Right ventricle myocardium superior (tissue), 1 donor: ENCODE measurements at places on chromosomes 13 and 19. TPM values are rescaled to one million over a fixed set of nuclear protein-coding genes. Genes with fewer than 3 reads are reported as not detected.

- peak; percentile 82 for DNase-seq
Measured at GRCh38 chr19:10686661-10687517, 14.3 kb upstream of the QTRT1 start.

DNA sequence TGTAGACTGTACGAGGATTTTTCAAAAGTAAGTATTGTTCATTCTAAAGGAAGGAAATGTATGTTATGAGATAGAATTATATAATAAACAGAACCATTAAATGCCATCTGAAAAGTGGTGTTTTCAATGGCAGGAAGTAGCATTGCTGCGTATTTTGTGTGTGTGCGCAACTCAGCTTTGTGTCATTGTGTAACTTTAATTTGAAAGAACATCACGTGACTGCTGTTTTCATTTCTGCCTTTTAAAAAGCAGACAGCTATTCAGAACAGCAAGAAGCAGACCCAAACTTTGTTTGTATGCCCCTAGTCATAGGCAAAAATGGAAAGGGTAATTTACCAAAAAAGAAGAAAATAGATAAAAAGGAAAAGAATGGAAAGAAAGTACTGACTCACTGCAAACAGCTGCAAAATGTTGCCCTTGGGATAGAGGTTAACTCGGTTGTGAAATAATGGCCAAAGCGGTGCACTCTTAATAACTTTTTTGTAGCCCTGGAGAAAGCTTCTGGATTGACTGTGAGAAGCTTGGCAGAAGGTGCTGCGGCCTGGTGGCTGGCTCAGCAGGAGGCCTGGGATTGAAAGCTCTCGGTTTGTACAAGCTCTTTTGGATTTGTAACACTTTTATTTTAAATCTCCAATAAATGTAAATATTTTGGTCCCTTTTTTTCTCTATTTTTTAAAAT lies 97.3 kb downstream of the GGACT start:
- peak; percentile 70 for DNase-seq

GRCh38 chr13:95100525-95101433 lies 200.5 kb downstream of the ABCC4 start:
- DNase-seq: no peak

DNA sequence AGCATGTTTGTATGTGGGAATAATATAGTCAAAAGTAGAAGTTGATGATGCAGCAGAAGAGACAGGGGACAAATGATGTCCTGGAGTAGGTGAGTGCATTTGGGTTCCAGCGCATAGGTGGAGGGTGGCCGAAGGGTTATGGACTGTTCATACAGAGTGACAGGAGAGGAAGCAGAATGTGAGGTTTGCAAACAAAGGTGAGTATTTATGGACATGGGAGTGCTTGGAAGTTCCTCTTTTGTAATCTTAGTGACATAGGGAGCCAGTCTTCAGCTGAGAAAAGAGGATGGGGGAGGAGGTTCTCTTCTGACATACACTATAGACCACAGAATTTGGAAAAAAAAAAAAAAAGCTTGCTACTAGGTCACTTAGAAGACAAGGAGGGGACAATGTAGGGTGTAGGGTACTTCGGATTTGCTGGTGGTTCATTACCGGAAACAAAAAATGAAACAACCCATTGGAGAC lies 331.6 kb downstream of the DLEU7 start:
- no peak for DNase-seq

DNA sequence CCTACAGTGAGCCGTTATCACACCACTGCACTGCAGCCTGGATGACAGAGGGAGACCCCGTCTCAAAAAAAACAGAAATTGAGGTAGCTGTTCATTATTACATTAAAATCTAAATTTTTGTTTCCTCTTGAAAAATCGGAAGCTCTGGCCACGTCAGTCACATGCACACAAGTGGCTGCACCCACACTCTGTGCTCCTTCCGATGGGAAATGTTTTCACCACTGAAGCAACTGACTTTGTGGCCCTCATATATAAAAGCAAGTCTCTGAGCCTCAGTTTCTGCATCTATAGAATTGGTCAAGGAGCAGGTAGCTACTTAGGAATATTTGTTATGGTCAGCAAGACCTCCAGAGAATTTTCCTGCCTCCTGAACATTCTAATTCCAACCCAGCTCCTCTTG lies 4.5 kb downstream of the LRRC25 start:
- no peak for DNase-seq

DNA sequence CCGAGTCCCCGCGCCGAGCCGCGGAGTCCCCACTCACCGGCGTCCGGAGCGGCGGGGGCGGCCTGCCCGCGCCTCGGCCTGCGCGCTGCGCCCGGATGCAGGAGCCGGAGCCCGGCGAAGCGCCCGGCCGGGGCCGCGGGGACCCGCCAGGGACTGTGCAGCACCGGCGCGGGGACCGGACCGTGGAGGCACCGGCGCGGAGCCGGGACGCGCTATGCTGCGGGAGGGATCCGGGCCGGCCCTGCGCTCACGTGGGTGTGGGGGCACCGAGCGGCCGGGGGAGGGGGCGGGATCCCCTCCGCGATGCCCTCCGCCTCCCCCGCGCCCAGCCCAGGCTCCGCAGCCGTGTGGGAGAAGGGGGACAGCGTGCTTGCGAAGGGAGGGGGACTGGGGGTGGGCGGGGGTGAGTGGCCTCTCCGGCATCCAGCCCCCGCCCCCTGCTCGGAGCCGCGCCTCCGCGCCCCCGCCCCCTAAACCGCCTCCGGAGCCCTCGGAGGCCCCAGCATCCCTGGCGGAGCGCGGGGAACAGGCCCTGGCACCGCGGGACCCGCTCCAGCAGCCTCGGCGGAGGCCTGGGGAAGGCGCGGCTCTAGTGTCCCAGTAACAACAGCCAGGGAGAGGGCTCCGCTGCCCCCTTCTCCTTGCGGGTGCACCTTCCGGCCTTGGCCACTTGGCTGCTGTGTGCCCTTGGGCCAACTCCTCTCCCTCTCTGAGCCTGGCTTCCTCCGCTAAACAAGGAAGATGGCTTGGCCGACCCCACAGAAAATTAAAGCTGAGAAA lies at the start of gene SLC1A6:
Gene SLC1A6, minus strand, starts transcription at position 389 of the 780 bp plus-strand sequence. CDS start 6,954 bp downstream, outside the sequence.
- no peak for DNase-seq

- no peak for DNase-seq
Measured at GRCh38 chr13:112333756-112334543, 42.2 kb upstream of the SPACA7 start.

FFAR1 gene
- total RNA-seq: not detected

DNM2 gene
- total RNA-seq: 180 TPM

- DNase-seq: no peak
Measured at GRCh38 chr13:80685942-80686341, 345.0 kb upstream of the SPRY2 start.

GRCh38 chr13:75651013-75651412 lies 14.9 kb downstream of the LMO7 start:
- no peak for DNase-seq

- no peak for DNase-seq
Measured at GRCh38 chr13:33910255-33910654, 92.3 kb downstream of the RFC3 start.

DNA sequence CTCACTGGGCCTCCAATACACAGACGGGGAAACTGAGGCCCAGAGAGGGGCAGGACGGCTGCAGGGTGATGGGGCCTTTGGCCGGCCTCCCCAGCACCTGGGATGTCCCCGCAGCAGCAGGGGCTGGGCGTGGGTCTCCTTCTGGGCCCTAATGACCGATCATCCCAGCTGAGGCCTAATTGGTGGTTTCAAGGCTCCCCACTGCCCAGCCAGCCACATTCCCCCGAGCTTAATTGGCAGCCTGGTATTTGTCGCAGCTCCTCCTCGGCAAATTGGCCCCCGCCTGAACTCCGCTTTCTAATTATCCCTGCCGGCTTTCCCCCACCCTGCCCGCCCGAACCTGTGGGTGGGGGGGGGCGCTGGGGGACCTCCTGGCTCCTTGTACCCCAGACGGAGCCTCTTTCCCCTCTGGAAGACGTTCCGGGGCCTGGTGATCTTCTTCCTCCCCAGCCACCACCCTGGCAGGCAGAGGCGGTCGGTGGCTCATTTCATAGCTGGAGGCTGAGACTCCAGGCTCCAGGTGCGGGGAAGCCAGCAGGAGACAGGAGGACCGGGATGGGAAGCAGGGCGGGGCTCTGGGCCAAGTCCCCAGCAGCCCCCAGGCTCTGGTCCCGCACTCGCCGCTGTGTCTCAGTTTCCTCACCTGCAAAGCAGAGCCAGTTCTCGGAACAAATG lies 27.2 kb upstream of the WDR18 start:
- no peak for DNase-seq

DNA sequence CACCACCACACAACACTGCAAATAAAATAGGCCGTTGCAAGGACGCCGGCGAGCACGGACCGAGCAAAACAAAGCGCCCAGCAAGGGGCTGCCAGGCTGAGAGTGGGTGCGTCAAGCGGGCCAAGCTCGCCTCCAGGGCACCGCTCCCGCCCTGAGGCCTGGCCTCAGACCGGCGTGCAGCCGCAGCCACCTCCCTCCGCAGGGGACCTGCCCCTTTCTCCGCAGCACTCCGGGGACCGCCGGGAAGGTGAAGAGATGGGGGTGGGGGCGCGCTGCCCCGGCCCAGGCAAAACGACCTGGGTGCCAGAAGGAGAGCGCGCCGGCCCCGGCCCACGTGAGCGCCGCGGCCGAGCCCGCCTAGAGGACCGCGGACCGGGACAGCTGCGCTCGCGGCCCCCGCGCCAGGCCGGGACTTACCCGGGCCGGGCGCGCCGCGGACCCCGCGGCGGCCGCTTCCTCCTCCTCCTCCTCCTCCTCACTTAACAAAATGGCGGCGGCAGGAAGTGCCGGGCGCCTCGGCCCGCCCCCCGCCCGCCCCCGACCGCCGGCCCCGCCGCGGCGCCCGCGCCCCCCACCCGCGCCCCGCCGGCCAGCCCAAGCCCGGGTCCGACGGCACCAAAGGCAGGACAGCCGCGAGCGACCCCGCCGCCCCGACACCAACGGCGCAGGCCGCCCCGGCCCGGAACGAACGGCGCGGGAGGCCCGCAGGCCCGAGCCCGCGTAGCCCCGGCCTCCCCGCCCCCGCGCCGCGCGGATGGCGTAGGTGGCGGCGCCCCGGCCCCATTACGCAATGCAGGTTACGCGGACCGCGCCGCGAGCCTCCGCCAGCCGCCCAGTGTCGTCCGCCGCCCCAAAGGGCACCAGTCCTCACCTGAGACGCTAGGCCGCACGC lies 674 bp downstream of the BRD4 start:
- DNase-seq: peak; percentile 71

KIR2DL3 gene
- not detected for total RNA-seq

ZNF30 gene
- 2.6 TPM for total RNA-seq

DNA sequence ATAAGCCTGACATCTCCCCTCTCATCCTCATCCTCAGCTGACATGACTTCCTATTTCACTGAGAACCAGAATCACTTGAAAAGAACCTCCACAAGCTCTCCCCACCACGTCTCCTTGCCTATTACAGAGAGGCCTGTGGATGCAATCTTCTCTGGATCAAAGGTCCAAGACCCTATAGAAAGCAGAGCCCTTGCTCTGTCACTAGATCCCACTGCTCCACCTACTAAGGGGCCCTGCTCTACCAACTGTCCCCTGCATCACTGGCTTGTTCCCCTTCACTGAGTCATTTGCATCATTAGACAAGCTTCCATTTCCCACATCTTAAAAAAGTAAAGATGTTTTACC lies 40.8 kb downstream of the RCBTB2 start:
- DNase-seq: no peak

SLC17A7 gene
- 1.8 TPM for total RNA-seq

MISP3 gene
- total RNA-seq: 7.9 TPM

- DNase-seq: no peak
Measured at GRCh38 chr19:3961007-3961406, 9.9 kb downstream of the DAPK3 start.

DNA sequence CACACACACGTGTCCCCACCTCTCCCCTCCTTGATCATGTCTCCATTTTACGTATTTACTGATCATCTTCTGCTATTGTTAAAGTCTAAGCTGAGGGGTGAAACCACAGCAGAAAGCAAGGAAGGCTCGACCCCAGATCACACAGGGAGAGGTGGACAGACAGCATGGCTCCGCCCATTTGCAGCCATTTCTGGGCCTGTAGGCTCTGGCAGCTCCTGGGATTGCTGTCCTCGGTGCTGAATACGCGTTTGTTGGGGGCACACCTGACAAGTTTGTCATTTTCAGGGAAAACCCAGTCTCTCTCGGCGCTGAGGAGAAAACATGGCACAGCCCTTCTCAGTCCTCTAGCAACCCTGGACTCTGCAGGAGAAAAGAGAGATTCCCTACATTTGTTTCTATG lies 8.0 kb downstream of the TMEM86B start:
- DNase-seq: no peak

GRCh38 chr13:99282264-99283231 lies 24.4 kb upstream of the GPR18 start:
- DNase-seq: no peak

DNA sequence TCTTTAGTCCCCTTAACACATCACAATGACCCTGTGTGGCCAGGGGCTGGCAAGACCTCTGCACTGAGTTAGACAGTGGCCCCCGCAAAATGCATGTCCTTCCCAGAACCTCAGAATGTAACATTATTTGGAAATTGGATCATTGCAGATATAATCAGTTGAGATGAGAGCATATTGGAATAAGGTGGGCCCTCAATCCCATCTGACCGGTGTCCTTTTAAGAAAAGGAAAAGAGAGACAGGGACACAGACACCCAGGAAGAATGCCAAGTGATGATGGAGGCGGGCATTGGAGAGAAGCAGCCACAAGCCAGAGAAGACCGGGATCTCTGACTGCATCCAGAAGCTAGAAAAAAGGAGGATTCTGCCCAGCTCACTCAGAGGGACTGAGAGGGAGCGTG lies 1.8 kb downstream of the FAM187B start:
- no peak for DNase-seq

SOHLH2 gene
- not detected for total RNA-seq

GRCh38 chr13:112781881-112782361 lies 92.1 kb downstream of the ATP11A start:
- peak; percentile 80 for DNase-seq

DNA sequence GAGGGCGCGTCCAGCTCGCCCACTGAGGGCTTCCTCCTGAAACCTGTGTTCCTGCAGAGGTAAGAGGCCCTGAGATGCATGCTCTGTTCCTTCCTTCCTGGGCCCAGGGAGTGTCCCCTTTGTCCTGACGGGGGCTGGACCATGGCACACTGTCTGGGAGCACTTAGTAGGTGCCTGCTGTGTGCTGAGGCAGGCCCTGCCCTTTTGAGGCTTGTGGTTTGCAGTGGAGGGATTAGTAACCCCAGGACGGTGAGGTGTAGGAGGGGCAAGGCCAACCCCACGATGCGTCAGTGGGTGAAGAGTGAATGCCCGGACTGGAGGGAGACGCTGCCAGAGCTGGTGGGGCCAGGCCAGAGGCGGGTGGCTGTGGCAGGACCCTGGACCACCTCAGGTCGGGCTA lies 11.2 kb upstream of the F2RL3 start:
- DNase-seq: no peak

GRCh38 chr19:11534948-11535347 lies 3.7 kb upstream of the CNN1 start:
- no peak for DNase-seq

DNA sequence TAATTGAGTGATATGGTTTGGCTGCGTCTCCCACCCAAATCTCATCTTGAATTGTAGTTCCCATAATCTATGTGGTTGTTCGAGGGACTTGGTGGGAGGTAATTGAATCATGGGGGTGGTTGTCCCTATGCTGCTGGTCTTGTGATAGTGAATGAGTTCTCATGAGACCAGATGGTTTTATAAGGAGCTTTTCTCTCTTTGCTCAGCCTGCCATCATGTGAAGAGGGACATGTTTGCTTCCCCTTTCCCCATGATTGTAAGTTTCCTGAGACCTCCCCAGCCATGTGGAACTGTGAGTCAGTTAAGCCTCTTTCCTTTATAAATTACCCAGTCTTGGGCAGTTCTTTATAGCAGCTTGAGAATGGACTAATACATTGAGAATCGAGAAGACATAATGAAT lies 480.1 kb downstream of the GPC5 start:
- no peak for DNase-seq

OR7D2 gene
- 0.22 TPM for total RNA-seq
